ENCODE measurements at places on chromosomes 5 and 9. TPM values are rescaled to one million over a fixed set of nuclear protein-coding genes. Genes with fewer than 3 reads are reported as not detected.

- H3K27ac ChIP-seq: no peak overlapping the region
- H3K27me3 ChIP-seq: no peaks in the 10 kb centered on the region
- peaks cover 7% of the 10 kb centered on the region for H3K36me3 ChIP-seq
- H3K4me3 ChIP-seq: no peak overlapping the region
- DNase-seq: no peak
- peaks cover 36% of the 10 kb centered on the region for H3K4me1 ChIP-seq
Observed at GRCh38 chr9:112761912-112762655, 11.5 kb downstream of the SNX30 start.

ARHGEF39 gene
- 28.2 TPM for total RNA-seq

- no peaks in the 10 kb centered on the region for H3K27me3 ChIP-seq
- H3K4me3 ChIP-seq: no peak overlapping the region
- H3K4me1 ChIP-seq: peaks cover 45% of the 10 kb centered on the region
- peaks cover 42% of the 10 kb centered on the region for H3K36me3 ChIP-seq
- DNase-seq: no peak
Observed at GRCh38 chr5:55965525-55965924, 29.2 kb downstream of the IL6ST start.

- no peak overlapping the region for H3K4me3 ChIP-seq
- DNase-seq: no peak
- no peaks in the 10 kb centered on the region for H3K27me3 ChIP-seq
- H3K36me3 ChIP-seq: no peaks in the 10 kb centered on the region
- H3K27ac ChIP-seq: no peak overlapping the region
Observed at GRCh38 chr9:136255896-136256890, 10.6 kb upstream of the QSOX2 start.

- no peak for DNase-seq
- H3K36me3 ChIP-seq: no peaks in the 10 kb centered on the region
- H3K27me3 ChIP-seq: no peaks in the 10 kb centered on the region
Observed at GRCh38 chr9:119902611-119903010, 533.4 kb upstream of the BRINP1 start.

DNA sequence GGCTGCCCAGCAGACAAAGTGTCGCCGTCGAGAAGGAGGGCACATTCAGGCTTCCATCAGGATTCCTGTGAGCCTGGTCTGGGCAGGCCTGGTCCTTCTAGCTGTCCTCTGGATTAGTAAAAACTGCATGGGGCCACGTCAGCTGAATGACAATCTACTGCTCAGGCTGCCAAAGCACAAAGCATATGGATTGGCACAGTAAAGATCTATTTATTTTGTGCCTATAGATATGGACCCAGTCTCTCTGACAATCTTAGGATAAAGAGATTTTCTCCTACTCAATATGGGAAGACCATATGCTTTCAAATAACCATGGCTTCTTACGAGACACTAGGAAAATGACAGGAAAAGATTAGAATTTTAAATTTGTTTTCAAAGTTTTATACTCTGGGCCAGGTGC is 24.1 kb downstream of the ANKH start:
- H3K27ac ChIP-seq: no peak overlapping the region
- DNase-seq: no peak
- H3K4me3 ChIP-seq: no peak overlapping the region
- no peaks in the 10 kb centered on the region for H3K27me3 ChIP-seq
- peaks cover 7% of the 10 kb centered on the region for H3K36me3 ChIP-seq

MTRR gene
- total RNA-seq: 45.2 TPM

DNA sequence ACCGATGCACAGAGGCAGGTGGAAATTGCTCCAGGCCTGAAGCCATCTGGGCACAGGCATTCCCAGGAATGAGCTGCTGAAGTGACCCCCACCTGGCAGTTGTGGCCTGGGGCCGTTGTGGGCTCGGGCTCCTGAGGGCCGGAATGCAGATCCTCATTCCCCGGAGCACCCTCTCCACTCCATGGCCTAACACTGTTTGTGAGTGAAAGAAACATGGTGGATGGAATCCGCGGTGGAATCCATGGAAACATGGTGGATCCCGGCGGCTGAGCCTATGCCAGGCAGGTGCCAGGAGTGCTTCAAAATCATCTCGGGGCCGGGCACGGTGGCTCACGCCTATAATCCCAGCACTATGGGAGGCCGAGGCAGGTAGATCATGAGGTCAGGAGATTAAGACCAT is 3.6 kb upstream of the SARDH start:
- H3K36me3 ChIP-seq: no peaks in the 10 kb centered on the region
- DNase-seq: no peak
- H3K27ac ChIP-seq: no peak overlapping the region

GRCh38 chr9:99069546-99069945 is 35.4 kb upstream of the TGFBR1 start:
- H3K4me1 ChIP-seq: peaks cover 26% of the 10 kb centered on the region
- peak overlapping the region; percentile 73 for H3K27ac ChIP-seq

PCDH12 gene
- 1.7 TPM for total RNA-seq

- H3K27me3 ChIP-seq: no peaks in the 10 kb centered on the region
- no peak overlapping the region for H3K4me3 ChIP-seq
- H3K36me3 ChIP-seq: no peaks in the 10 kb centered on the region
- no peaks in the 10 kb centered on the region for H3K4me1 ChIP-seq
Observed at GRCh38 chr5:44860267-44860666, 51.5 kb downstream of the MRPS30 start.

DNA sequence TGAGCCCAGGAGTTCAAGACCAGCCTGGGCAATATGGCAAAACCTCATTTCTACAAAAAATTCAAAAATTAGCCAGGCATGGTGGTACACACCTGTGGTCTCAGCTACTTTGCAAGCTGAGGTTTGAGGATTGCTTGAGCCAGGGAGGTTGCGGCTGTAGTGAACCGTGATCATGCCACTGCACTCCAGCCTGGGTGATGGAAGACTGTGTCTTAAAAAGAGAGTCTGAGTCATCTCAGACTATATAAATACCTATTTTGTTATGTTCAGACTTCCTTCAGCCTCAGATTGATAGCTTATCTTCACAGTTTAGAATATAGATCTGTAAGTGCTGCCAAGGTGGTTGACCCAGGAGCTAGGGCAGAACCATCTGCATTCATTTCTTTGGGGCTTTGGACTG is 1.6 kb upstream of the PAIP2 start:
- peaks cover 54% of the 10 kb centered on the region for H3K4me1 ChIP-seq
- no peak overlapping the region for H3K27ac ChIP-seq
- H3K4me3 ChIP-seq: no peak overlapping the region
- H3K27me3 ChIP-seq: no peaks in the 10 kb centered on the region

- H3K27me3 ChIP-seq: no peaks in the 10 kb centered on the region
- DNase-seq: no peak
- no peaks in the 10 kb centered on the region for H3K4me1 ChIP-seq
- no peak overlapping the region for H3K4me3 ChIP-seq
- H3K27ac ChIP-seq: no peak overlapping the region
Observed at GRCh38 chr9:111501005-111501562, 16.9 kb upstream of the ECPAS start.

DNA sequence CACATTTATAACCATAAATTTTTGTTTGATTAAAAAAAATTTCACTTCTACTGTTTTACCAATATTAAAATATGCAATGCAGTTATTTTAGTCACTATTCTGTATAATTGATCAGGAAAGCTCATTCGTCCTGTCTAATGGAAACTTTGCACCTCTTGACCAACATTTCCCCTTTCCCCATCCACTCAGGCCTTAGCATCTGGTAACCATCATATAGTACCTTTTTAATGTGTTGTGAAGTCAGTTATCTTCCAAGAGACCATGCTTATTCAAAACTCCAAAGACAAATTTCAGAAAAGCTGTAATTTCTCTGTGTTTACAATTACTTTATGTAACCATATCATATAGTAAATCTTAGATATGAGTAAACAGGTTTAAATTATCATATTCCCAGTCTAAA is 145.9 kb downstream of the CTNND2 start:
- H3K27me3 ChIP-seq: no peaks in the 10 kb centered on the region
- H3K4me3 ChIP-seq: no peak overlapping the region
- H3K4me1 ChIP-seq: no peaks in the 10 kb centered on the region
- H3K27ac ChIP-seq: no peak overlapping the region
- H3K36me3 ChIP-seq: no peaks in the 10 kb centered on the region

C9orf50 gene
- total RNA-seq: not detected

DNA sequence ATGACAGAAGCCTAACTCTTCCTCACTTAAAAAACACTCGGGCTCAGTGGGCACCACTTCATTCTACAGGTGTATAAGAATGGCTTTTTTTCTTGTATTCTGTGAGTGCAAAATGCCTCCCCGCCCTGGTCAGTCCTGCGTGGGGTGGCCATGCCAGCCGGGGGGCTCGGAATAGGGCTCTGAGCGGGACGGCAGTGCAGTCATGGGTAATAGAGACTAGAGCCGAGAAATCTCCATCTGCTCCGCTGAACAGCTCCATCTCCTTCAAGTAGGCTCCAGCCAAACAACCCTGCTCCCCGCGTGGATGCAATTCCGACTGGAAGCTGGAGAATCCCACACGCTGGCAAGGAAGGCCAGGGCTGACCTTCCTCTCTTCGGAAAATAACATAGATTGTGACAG is 317.0 kb upstream of the IRX4 start:
- H3K27ac ChIP-seq: no peak overlapping the region
- no peak overlapping the region for H3K4me3 ChIP-seq
- DNase-seq: no peak
- no peaks in the 10 kb centered on the region for H3K4me1 ChIP-seq
- H3K27me3 ChIP-seq: no peaks in the 10 kb centered on the region
- H3K36me3 ChIP-seq: no peaks in the 10 kb centered on the region

DNA sequence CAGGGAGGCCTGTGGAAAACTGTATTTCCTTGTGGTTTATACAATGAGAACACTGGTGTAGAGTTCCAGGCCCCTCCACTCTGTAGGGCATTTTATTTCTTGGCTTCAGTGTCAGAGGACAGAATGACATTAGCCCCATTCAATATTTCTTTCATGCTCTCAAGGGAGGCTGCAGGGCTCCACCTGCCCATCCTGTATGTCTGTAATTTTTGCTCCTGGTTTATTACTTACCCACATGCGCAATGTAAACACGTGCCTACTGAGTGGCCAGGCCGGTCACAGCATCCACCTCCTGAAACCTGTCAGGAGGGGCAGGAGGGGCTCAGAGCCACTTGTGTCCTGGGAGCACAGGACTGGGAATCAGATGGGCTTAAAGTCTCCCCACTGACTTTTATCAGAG is 82.4 kb downstream of the GADD45G start:
- no peaks in the 10 kb centered on the region for H3K27me3 ChIP-seq
- no peak for DNase-seq
- H3K4me3 ChIP-seq: no peak overlapping the region
- H3K4me1 ChIP-seq: peaks cover 18% of the 10 kb centered on the region
- H3K36me3 ChIP-seq: no peaks in the 10 kb centered on the region

DNA sequence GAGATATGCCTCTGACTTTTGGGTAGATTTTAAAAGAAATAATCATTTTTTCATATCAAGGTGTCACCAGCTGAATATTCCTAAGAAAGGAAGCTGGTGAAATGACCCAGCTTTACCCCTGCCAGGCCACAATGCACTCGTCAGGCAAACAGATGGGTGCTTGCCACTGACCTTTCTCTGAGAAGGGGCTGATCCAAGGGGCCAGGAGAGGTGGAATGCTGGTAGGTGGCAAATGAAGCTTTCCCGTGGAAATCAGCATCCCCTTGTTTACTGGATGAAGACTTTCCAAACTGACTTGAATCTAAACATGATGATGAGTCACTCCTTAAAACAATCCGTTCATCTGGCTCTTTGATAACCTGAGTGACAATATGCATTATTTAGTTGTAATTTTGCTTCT is 44.3 kb upstream of the PLPP6 start:
- no peak for DNase-seq
- no peaks in the 10 kb centered on the region for H3K27me3 ChIP-seq
- no peak overlapping the region for H3K27ac ChIP-seq
- H3K36me3 ChIP-seq: no peaks in the 10 kb centered on the region
- no peak overlapping the region for H3K4me3 ChIP-seq

DNA sequence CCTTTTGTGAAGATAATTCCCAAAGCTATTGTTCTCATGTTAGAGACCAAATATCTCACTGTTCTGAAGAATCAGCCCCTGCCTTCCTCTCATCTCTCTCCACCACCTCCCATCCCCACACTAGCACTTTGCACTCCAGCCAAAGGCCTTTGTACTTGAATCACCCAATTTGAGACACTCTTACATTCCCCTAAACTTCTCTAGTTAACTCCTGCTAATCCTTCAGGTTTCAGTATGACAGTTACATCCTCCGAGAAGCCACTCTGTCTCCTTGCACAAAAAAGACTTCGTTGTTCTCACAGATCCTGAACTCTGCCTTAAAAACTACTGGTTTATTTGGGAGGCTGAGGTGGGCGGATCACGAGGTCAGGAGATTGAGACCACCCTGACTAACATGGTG is 227.5 kb downstream of the PIK3R1 start:
- H3K36me3 ChIP-seq: no peaks in the 10 kb centered on the region
- no peak overlapping the region for H3K4me3 ChIP-seq
- no peak overlapping the region for H3K27ac ChIP-seq
- H3K4me1 ChIP-seq: peaks cover 22% of the 10 kb centered on the region

DNA sequence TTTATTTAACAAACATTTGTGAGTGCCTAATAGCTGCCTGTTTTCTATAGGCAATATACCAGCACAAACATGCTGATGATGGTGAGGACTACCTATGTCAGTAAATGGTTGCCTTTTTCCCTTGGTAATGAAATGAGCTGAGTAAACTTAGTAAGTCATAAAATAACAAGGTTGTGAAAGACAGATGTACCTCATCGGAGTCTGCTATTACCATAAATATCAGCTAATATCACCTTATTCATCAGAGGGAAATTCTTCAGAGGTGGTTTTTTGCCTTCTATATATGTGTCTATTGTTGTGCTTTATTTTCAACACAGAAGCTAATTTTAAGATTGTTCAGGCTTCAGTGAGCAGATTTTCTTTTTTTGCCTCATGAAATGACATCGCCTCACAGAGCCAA is 1040.5 kb downstream of the DTWD2 start:
- no peak overlapping the region for H3K27ac ChIP-seq
- no peaks in the 10 kb centered on the region for H3K27me3 ChIP-seq
- no peak overlapping the region for H3K4me3 ChIP-seq
- DNase-seq: no peak

ANXA6 gene
- total RNA-seq: 443 TPM

DNA sequence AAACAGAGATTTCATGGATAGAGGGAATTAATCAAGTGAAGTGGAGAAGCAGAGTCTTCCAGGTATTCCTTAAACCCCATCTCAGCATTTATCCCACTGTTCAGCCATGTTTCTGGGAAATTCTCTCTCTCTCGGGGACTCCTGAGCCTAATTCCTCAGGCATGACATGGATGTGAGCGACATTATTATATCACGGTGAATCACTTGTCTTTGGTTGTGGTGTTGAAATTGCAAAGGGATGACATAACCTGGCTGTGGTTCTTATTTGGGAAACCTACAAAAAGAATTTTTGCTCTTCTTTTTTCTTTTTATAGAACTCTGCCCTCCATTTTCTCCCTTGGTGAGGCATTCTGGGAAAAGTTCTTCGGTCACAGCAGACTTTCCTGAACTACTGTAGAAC is 457.9 kb upstream of the PTGER4 start:
- peaks cover 75% of the 10 kb centered on the region for H3K4me1 ChIP-seq
- no peak overlapping the region for H3K4me3 ChIP-seq
- DNase-seq: no peak
- H3K27ac ChIP-seq: peak overlapping the region; percentile 78

- H3K27me3 ChIP-seq: no peaks in the 10 kb centered on the region
- no peaks in the 10 kb centered on the region for H3K36me3 ChIP-seq
- H3K4me3 ChIP-seq: no peak overlapping the region
- no peaks in the 10 kb centered on the region for H3K4me1 ChIP-seq
- DNase-seq: no peak
- H3K27ac ChIP-seq: no peak overlapping the region
Observed at GRCh38 chr9:94919376-94920098, 193.0 kb downstream of the AOPEP start.

GRCh38 chr9:99859243-99859980 is 37.7 kb downstream of the NR4A3 start:
- H3K4me1 ChIP-seq: no peaks in the 10 kb centered on the region
- H3K4me3 ChIP-seq: no peak overlapping the region

PCDHA12 gene
- total RNA-seq: not detected
